ENCODE measurements at places on chromosomes 3 and 15.

- peak; percentile 51 for DNase-seq
Measured at GRCh38 chr3:157204431-157204830, 44.5 kb upstream of the CCNL1 start.

- no peak for DNase-seq
Measured at GRCh38 chr3:195250473-195251251, 20.3 kb downstream of the XXYLT1 start.

DNA sequence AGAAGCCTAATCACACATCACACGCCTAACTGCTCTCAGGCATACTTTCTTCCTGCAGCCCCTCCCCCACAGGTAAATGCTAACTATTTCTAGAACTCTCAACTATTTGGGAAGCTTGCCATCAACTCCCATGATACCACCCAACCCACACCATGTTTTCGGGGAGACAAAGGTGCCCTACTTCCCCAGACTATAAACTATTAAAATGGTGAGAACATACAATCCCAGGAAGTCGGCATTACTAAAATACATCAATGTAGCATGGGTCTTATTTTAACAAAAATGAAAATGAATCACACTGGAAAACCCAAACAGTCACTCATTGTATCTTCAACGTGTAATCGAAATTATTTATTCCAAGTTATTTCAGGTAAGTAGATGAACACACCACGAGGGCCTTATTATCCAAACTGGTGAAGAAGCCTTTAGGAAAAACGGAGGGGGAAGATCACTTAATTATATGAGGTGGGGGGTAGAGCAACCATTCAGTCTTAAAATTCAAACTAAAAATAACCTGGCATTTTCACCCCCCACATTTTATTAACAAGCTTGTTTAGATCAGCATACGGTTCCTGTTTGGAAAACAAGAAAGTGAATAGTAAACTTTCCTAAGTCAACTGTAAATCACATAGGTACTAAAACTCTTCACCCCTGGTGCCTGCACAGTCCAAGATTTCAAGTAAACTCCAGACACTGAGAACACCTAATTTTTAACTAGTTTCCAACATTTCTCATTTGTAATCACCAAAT lies 1.9 kb downstream of the TBL1XR1 start:
- no peak for DNase-seq

DNA sequence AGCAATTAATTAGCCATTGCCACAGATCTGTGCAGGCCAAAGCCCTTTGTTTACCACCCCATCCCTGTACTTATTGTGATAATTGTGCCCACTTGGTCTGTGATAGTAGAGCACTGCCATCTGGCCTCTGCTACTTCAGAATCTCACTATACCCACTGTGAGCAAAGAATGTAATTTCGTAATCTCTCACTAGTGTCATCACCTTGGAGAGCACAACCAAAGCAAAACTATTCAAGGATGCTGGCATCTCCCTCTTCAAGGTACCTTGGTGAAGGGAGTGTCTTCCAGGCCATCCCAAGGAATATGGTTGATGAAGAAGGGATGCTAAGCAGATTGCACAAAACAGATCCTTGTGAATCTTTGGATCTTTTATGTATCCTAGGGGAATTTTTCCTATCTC lies 34.7 kb upstream of the NOX5 start:
- DNase-seq, result no peak

Data from SK-N-MC (cell line).